Endothelial cell (in vitro differentiated cells): ENCODE measurements at places on chromosomes 5 and 9.
A peak's percentile ranks its signal among the peaks of the same experiment; 100 is the strongest.

GRCh38 chr5:44546286-44546685 is 157.1 kb upstream of the FGF10 start:
- no peak for DNase-seq

DNA sequence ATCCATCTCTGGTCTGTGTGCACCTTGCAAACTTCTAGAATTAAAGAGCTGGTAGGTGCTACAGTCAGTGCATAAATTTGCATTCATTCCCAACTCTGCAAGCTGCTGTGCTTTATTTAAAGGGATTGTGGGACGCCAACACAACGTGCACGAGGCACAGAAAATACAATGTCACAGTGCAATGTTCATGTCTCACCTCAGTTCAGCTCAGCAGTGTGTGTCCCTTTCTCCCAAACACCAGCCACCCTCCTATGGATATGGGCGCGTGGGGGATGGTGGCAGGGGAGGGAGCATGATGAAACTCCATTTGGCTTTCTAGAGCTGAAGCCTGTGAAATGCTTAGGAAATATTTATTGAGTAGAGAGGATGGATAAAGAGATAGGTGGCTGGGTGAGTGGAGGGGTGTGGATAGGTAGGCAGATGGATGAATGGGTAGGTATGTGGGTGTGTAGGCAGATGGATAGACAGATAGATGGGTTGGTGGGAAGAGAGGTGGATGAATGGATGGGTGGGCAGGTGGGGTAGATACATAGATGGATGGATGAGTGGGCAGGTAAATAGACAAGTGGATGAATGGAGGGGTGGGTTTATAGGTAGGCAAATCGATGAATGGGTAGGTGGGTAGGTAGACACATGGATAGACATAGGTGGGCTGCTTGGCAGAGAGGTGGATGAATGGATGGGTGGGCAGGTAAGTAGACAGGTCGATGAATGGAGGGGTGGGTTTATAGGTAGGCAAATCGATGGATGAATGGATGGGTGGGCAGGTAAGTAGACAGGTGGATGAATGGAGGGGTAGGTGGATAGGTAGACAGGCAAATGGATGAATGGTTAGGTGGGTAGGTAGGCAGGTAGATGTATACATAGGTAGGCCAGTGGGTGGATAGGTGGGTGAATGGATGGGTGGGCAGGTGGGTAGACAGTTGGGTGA is 92.7 kb upstream of the FCN2 start:
- no peak for DNase-seq

GRCh38 chr9:129023036-129023907 is 4.9 kb downstream of the SH3GLB2 start:
- DNase-seq: no peak

DNA sequence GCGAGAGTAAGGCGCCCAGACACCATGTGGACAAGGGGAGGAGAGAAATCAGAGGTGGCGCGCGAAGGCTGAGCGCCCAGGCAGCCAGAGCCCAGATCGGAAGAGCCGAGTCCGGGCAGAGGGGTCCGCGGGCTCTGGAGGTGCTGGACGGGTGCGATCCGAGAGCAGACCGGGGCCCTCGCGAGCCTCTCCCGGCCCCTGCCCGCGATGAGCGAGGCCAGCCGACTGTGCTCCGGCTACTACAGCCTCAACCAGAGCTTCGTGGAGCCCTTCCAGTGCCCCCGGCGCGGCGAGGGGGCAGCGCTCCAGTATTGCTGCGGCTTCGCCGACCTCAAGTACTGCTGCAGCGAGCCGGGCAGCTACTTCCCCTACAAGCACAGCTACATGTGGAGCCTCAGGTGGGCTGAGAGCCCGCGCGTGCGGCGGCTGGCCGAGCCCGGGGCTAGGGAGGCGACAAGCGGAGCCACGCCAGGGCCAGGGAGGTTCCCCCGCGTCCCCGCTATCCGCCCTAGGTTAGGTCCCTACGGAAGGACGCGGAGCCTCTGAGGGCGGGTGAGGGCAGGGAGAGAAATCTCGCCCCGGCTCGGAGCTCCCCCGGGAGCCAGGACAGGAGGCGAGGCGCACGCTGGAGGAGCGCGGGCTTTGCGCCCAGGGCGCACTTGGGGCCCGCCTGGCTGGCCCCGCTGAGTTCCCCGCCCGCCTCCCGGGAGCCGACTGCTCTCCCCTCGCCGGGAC is at the start of gene SHISAL2B:
Gene SHISAL2B, plus strand, starts transcription at position 87 of the 735 bp plus-strand sequence. Its CDS starts 121 bp downstream, at position 208.
- DNase-seq: peak; percentile 50

DNA sequence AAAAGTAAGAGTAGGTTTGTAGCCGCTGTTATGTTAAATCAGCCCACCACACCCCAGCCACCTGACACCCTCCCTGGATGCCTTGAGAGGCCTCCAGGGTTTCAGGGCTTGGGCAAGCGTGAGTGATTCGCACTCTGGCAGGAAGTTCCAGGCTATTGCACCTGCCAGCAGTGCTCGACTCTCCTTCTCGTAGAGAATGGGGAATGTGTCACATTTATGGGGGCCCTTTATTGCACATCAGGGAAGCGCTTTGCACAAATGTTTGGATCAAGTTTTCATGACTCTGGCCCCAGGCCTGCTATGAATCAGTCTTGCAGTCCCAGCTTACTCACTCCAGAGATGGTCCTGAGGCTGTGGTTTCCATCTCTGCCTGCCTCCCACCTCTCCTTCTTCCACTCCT is 66.1 kb upstream of the ADRA1B start:
- DNase-seq: no peak

DNA sequence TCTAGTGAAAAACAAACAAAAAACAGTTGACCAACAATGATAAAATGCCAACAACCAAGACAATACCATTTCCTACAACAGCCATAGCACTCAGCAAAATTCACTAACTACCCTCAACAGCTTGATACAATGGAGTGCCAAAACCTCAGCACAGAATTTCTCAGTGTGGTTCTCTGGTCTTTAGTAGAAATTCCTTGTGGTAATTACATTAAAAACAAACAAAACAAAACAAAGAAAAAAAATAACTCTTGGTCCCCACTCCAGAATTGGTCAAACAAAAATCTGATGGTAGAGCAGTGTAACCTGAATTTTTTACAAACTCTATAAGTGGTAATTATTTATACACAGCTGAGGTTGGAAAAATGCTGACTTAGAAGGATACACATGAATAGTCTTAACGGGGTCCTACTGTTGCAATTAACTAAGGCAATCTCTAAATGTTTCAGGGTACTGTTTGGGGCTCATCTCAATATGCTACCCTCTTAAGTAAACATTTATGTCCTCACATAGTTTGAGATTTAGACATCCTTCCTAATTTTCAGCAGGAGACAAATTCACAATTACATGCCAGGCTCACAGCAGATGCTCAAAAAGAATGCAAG is 13.8 kb downstream of the CSNK1A1 start:
- DNase-seq: no peak

GRCh38 chr5:131019601-131020315 is 145.3 kb downstream of the HINT1 start:
- no peak for DNase-seq

DNA sequence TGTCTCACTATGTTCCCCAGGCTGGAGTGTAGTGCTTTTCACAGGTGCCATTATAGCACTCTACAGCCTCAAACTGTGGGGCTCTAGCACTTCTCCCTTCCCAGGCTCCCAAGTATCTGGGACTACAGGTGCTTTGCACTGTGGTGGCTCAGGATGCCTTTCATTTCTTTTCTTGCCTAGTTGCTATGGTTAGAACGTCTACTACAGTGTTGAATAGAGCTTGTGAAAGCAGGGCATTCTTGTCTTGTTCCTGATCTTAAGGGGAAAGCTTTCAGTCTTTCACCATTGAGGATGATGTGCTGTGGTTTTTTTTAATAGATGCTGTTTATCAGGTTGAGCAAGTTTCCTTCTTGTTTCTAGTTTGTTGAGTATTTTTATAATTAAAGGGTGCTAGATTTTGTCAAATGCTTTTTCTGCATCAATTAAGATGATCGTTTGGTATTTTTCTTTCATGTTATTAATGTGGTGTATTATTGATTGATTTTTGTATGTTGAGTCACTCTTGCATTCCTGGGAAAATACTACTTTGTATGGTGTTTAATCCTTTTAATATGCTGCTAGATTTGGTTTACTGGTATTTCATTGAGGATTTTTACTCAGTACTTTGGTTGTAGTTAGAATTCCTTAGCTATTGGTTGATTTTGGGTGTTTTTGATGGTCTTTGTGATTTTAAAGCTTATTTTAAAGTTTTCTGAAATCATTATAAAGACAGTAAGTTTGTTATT is 35.6 kb downstream of the GPBP1 start:
- no peak for DNase-seq

DNA sequence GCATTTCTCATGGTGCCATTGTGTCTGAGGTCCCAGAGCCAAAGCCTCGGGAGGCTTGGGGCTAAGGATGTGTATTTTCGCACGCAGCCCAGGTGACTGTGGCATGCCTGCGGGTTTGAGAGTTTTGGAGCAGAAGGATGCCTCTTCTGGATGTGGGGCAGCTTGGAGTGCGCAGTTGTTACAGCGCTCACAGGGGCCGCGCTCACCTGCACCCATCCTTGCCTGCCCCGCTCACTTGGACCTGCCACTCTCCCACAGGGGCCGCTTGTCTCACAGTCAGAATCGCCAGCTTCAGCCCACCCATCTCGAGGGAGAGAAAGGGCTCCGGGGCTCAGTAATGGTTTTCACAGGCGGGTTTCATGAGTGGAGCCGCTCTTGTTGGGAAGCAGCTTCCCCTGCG is 132.9 kb downstream of the MVB12B start:
- no peak for DNase-seq

DNA sequence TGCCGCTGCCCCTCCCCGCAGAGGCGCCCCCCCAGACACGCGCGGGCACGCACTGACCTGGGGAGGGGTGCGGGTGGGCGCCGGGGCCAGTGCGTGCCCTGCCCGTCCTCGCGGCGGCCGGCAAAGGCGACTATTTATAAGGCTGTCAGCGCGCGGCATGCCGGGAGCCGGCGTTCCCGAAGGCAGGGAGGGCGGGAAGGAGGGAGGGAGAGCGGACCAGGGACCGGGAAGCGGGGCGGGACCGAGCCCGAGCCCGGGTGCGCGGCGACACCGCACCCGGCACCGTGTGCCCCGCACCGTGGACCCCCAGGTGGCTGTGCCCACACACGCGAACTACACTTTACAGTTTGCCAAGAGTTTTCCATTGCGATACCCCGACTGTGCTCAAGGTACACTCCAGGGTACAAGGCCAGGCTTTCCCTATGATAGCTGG is at the start of gene AK1:
Gene AK1, minus strand, starts transcription at position 110 of the 433 bp plus-strand sequence. CDS start 3,058 bp downstream, outside the sequence.
- peak; percentile 62 for DNase-seq

DNA sequence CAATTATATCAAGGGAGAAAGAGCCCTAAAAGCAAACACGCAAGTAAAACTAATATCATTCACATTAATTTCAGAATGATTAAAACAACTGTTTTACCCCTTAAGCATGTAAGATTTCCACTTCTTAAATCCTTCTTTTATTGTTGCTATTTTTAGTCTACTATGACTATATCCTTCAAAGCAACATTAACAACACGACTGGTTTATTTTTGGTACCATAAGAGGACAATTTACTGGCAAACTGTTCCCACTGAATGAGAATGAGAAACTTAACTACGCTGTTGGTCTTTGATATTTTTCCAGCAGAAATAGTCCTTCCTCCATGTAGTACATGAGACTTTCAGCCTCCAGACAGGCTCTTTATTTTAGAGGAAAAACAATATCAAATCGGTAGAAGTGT is 281.5 kb downstream of the CTNND2 start:
- no peak for DNase-seq
